ENCODE measurements at places on chromosomes 11 and 22. TPM values are rescaled to one million over a fixed set of nuclear protein-coding genes. Genes with fewer than 3 reads are reported as not detected.
A peak's percentile ranks its signal among the peaks of the same experiment; 100 is the strongest.

TRPM5 gene
- total RNA-seq: not detected

GRCh38 chr11:64027651-64028397 is 7.9 kb upstream of the FLRT1 start:
- ATAC-seq: no peak

METTL15 gene
- 14.4 TPM for total RNA-seq

DNA sequence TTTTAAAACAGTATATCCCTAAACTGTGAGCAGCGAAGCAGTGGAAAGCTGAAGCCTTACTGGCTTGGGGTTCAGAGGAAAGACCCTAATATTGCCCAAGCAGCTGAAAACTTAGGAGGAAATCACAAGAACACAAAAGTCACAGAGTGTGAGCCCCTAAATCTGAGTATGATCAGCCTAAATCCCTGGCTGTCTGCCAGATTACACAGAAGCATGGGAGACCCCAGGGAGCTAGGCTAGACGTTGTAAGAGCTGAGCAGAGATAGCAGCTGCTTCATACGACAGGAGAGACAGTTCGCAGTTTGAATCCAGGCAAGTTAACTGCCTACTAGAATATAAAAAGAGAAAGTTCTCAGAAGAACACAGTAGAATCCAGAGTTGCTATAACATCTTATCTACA is 81.2 kb downstream of the PACS1 start:
- no peak for ATAC-seq

RIMBP3B gene
- total RNA-seq: 0.39 TPM

GRCh38 chr11:66155387-66156073 is 85.5 kb downstream of the PACS1 start:
- no peak for ATAC-seq

HTR3B gene
- total RNA-seq: not detected

SLC2A11 gene
- total RNA-seq: 3.8 TPM

DNA sequence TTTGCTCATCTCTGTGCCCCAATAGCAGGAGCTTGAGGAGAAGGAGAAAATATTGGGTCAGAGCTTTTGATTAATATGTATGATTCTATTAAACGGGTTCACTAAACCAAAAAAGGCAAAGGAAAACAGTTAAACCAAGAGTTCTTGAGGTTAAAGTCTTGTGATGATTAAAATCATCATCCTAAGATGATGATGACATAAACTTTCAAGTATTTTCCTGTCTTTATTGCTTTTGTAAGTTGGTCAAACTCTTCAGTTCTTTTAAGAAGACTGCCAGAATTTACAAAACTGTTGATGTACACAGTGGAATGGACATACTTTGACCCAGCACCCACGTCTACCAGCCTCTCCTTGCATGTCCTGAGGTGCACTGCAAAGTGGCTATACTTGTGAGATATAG is 41.0 kb downstream of the FDX1 start:
- no peak for ATAC-seq

DNA sequence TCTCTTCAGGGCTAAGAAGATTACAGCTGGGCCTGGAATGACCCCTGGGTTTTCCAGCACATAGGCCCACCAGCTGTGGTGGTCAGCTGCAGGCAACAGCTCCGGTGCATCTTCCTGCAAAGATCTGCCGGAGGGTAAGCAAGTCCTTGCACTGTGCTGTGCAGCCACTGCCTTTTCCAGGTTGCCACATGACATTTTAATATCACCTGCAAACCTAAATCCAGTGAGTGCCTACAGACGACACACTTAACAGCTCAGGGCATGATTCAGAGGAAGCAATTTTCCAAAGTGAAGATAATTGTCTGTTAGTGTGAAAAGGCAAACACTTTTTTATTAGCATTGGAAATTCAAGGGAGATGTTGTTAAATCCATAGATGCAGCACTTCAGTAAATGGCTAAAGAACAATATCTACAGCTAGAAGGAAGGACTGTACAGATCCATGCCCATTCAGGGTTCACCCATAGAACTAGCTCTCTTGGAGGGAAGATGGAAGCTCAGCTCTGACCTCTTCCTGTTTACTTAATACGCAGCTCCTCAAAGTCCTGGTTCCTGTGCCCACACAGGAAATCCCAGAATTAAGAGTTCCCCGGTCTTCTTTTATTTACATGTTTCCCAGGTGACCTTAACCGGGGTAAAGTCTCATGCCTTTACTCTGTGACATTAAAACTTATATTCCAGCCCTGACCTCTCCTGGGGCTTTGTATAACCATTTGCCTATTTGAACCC is 13.3 kb upstream of the NRIP3 start:
- peak; percentile 17 for ATAC-seq

GRCh38 chr22:45976254-45977002 is 534 bp downstream of the WNT7B start:
- no peak for ATAC-seq

TYR gene
- total RNA-seq: not detected

FAM180B gene
- not detected for total RNA-seq

GRCh38 chr11:55658608-55659007 is 3.4 kb upstream of the OR4C6 start:
- ATAC-seq: no peak

GRCh38 chr11:115527534-115528125 is 23.4 kb upstream of the CADM1 start:
- no peak for ATAC-seq

DNA sequence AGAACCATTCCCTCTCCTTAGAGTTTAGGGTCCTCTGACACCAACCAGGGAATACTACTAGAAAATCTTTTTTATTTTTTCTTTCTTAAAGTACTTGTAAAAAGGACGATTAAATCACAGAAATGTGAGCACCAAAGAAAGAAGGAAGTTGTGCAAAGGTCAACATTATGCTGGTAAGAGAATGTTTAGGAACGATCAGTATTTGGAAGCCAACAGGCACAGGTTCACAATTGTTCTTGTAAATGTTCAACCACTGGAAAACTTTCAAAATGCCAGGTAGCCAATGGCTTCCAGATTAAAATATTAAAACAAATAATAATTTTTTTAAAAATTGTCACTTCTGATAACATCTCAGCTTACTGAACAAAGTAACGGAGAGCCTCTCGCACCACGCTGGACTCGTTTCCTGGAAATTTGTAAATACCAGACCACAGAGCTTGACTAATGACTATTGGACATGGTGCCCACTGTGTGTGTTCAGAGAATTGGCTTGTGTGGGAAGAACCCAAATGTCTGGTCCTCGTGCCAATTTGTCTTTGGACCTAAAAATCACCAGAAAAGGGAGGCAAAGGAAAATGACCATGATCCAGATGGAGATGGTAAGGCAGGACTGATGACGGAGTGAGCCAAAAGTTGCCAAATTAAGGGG is 20.8 kb downstream of the COMMD9 start:
- ATAC-seq: no peak

DNA sequence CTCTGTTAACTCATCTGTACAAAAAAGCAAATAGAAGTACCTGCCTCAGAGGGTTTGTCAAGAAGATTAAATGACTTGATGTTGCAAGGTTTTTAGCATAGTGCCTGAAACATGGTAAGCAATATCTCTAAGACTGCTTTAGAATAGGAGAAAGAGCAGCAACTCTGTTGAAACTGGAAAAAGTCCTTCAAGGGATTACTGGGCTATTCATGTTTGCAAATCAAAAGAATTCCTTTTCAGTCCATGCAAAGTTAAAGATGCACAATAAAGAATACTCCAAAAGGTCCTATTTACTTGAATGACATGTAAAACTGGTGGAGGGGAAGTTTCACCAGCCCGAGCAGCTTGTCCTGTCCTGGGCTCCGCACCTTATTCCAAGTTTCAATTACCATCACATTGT is 70.6 kb downstream of the C2CD3 start:
- ATAC-seq: no peak

GRCh38 chr11:115333121-115333520 is 171.1 kb downstream of the CADM1 start:
- ATAC-seq: no peak

DNA sequence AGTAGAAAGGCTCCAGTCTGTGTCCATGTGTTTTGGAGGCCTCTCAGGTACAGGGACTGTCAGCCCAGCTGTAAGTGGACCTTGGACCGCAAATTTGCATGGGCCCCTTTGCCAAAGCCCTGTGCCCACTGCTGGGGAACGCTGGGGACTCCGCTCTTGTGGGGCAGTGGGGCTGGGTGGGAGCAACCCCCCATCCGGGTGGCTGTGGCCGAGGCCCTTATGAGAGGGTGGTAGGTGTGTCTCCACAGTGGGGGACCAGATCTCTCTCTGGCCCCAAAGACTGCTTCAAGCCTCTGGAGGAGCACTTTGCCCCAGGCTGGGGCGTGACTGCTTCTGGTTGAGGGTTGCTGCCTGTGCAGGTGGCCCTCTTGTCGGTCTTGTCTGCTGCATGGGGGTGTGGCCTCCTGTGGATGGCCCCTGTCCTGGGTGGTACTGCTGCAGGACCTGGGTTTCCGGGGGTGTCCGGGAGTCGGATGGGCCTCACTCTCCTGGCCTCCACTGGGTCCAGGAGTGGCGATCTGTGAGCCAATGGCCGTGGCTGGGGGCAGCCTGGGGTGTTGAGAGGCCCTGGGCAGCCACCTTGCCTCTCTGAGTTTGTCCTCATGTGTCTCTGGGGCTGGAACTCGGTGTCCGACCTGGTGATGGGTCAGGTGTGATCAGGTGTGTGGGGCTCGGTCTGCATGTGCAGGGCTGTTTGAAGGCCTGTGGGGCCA is 15.9 kb downstream of the KCNQ1 start:
- ATAC-seq: no peak

Data from activated T-helper 17 cell treated with anti-CD3 and anti-CD28 coated beads, Interleukin-2, amount 50 U/mL, for 72 hours (primary cell).